ENCODE measurements at places on chromosomes 13 and 19.
A peak's percentile ranks its signal among the peaks of the same experiment; 100 is the strongest.

DNA sequence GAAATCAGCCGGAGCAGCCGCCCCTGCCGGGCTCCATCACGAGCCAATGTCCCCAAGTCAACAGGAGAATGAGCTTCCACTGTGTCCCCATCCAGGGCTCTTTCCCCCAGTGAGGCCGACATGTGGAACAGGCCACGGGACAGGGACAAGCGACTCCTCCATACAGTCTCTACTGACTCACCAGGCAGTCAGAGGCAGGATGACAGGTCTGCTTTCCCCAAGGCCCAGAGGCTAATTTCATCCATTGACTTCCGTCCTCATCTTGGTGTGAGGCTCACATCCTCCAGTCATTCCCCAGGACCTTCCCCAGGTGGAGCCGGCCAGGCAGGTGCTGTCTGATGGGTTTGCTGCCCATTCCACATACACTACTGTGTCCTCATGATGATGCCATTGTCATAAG is 3.5 kb downstream of the CEACAM6 start:
- no peak for DNase-seq

DNA sequence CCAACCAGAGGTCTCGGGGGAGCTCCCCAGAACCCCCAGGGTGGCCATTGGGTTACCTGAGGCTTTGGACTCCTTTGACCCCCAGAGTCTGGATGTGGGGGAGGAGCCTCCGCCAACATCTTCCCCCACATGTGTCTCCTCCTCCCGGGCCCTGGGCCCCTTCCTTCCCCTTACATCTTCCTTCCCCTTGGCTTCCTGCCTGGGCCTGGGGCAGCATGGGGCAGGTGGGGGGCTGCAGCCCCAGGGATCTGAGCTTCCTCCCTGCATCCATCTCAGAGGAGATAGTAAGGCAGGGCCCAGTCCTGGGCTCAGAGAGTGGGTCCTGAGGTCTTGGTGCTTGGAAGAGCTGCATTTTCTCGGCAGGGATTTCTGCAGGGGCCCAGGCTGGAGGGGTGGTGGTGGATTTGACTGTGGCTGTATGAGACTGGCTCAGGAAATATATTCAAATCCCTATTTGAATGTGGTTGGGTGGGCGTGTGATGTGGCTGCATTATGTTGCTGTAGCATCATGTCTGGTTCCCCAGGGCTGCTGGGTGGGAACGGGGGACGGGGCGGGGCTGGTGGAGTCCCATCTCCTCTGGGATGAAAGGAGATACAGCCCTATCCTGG is 919 bp downstream of the VAV1 start:
- peak; percentile 24 for DNase-seq

GRCh38 chr19:29260477-29261317 is 47.7 kb upstream of the UQCRFS1 start:
- no peak for DNase-seq

GRCh38 chr13:35333157-35333556 is 143.3 kb downstream of the MAB21L1 start:
- no peak for DNase-seq

GRCh38 chr19:46787331-46788261 is 798 bp downstream of the SLC1A5 start:
- peak; percentile 12 for DNase-seq

GRCh38 chr13:24557081-24557480 is 44.5 kb upstream of the PARP4 start:
- no peak for DNase-seq

- no peak for DNase-seq
Measured at GRCh38 chr13:75224053-75224742, 257.8 kb downstream of the TBC1D4 start.

GRCh38 chr19:49593233-49594113 is 2.5 kb downstream of the PRR12 start:
- peak; percentile 84 for DNase-seq

- no peak for DNase-seq
Measured at GRCh38 chr19:46550684-46551083, 50.4 kb upstream of the CALM3 start.

DNA sequence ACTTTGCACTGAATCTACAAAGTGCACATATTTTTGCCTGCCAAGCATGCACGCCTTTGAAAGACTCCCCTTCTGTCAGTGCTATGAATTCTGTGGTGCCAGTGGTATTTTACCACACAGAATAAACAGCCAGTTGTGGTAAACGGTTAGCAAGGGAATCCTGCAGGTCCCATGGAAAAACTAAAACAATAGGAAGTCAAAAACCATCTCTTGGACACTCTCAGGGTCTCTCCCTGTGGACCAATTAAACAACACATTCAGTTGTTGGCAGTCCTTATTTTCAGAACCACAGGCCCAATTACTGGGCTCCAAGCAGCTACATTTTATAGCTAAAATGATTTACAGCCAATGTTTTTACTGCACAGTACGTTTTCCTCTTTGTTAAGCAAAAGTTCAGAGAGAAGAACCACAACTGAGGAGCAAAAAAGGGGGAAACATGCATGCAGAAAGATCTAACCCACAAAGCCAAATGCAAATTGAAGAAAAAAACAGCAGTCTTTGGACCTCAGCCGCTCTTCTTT is 116.9 kb downstream of the KCTD12 start:
- DNase-seq, result no peak

GRCh38 chr13:50580684-50581305 is 262.7 kb downstream of the DLEU7 start:
- DNase-seq, result no peak

DNA sequence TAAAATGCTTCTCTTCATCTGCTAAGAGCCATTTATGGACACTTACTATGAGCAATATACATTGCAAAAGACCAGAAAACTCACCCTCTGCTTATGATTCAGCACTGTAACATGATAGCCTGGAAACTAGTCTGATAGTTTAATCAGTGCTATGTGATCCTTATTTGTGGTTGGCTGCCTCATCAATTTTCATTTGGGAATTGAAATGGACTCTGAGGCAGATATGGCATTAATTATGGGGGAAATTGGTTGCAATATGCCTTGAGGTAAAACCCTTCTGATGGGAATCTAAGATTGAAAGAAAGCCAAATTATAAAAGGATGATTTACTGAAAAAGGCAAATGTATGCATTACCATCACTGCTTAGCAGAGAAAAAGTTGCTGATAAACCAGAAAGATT is 33.5 kb downstream of the FAM216B start:
- DNase-seq, result no peak

DNA sequence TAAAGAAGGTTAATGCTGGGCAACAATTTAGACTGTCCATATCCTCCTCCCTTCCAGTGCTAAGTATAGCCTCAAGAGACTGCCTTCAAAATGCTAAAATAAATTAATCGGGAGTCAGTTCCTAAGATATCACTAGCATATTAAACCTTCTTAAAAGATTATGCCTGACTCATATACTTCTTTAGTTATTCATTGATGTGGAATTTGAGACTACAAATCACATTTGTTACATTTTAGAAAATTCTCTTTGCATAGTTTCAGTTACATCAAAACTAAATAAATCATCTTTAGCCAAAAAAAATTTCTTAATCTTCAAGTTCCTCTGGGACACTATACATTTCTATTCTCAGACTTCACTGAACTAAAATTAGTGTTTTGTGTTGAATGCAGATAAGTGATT is 769.1 kb downstream of the PCDH9 start:
- DNase-seq, result no peak

DNA sequence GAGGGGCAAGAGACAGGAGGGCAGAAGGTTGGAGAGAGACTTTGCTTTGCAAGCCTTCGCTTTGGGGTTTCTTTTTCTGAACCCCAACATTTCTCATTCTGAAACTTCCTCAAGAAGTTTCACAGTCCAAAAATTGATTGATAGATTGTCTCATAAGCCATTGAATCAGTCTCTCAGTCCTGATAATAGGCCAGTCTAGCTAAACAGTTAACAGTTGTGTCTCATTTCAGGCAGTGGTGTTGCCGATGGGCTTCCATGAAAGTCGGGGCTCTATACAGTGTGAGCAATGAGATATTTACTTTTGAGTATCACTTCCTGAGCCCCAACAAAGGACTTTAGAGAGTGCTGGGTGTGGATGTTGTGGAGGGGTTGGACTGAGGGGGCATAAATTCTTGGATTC is 26.5 kb upstream of the SPRY2 start:
- DNase-seq, result no peak

DNA sequence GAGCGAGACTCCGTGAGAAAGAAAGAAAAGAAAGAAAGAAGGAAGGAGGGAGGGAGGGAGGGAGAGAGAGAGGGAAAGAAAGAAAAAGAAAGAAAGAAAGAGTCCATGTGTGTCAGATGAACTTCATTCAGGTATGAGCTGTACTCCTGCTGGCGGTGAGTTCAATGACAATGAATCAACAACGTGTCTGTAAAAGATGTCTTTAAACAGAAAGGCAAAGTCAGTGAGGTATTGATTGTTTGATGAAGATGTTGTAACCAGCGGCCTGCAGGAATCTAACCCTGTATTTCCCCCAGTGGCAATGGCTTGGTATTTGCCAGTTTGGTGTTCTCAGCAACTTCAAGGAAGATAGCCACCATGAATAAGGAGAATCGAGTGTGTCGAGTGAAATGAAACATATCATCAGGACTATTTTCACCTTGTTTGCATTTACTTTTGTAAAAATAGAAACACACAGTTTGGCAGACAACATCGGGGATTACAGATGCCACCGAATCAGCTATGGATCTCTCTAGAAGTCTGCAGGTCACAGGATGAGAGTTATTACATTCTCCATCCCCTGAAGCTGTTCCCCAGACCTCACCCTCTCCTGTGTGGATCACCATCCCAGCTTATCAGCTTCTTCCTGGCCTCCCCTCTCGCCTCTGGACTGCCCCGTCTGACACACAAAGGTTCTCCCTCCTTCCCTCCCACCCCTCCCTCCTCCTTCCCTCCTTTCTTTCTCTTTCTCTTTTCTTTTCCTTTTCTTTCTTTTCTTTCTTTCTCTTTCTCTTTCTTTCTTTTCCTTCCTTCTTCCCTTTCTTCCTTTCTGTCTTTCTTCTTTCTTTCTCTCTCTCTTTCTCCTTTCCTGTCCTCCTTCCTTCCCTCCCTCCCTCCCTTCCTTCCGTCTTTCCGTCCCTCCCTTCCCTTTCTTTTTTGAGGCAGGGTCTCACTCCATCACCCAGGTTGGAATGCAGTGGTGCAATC is 8.2 kb upstream of the SBK3 start:
- no peak for DNase-seq

DNA sequence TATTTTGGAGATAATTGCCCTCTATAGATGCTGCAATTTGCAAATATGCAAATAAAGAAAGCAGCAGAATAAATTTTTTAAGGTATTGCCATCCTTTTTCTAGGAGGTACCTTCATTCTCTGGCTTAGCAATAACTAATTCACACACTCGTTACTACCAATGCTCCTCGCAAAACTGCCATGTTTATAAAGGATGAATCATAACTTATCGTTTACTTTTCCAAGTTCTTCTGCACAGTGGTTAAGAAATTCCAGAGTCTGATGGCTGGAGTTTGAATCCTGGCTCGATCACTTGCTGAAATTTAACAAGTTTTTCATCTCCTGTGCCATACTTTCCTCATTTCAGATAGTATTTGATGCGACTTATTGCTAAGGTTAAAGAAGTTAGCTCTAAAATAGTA is 708.6 kb upstream of the KLHL1 start:
- DNase-seq, result no peak

GRCh38 chr13:26011996-26012821 is 39.6 kb downstream of the SHISA2 start:
- DNase-seq, result peak; percentile 23

GRCh38 chr19:38392707-38393308 is 4.3 kb downstream of the SPRED3 start:
- DNase-seq, result no peak

GRCh38 chr19:45824041-45824471 is 8.9 kb upstream of the RSPH6A start:
- DNase-seq, result no peak

GRCh38 chr19:10797541-10798256 is 38.3 kb downstream of the TMED1 start:
- DNase-seq, result peak; percentile 85

DNA sequence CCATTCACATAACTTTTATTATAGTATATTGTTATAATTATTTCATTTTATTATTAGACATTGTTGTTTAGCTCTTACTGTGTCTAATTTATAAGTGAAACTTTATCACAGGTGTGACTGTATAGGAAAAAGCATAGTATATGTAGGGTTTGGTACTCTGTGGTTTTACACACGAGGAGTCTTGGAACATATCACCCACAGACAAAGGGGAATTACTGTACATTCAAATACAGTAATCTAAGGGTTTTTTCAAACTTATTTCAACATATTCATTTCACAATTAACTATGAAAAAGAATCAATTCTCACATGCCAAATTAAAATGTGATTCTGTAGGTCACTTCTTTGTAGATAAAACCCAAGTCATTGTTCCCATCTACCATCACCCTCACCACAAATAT is 46.0 kb downstream of the RBM26 start:
- DNase-seq, result no peak

DNA sequence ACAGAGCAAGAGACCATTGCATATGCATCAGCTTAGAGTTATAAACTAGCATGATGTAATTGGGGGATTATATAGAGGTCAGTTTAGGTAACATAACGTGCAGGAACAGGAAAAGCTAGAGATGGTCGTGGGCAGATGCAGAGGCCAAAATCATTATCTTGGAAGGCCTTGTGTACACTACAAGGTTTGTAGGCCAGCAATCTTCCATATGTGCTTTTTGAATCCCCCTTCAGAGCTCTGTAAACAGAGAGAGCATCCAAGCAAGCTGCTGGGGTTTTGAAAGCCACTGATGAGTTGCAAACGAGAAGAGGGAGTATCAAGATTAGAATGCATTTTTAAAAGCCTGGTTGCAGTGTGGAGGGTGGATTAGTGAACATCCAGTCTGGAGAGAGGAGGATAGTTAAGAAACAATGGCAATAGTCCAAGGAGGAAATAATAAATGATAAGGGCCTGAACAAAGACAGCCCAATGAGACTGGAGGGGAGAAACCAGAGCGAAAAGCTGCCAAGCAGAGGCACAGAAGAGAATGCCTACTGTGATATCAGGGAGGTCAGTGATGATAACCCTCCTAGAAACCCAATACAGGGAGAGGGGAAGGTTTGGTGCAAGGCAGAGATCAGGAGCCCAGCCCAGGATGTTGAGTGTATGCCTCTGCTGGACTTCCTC is 109.6 kb downstream of the ZAR1L start:
- DNase-seq, result no peak

- no peak for DNase-seq
Measured at GRCh38 chr13:95535243-95535642, 17.3 kb upstream of the CLDN10 start.

GRCh38 chr13:32553720-32554119 is 15.1 kb upstream of the N4BP2L2 start:
- no peak for DNase-seq

Data from stimulated activated CD4-positive, alpha-beta T cell treated with anti-CD3 and anti-CD28 coated beads, TNF-alpha, amount 100 ng/mL, for 4 hours (primary cell).